ENCODE measurements at places on chromosomes 1 and 21. TPM values are rescaled to one million over a fixed set of nuclear protein-coding genes. Genes with fewer than 3 reads are reported as not detected.

Gene ICOSLG
- 6.6 TPM for polyA plus RNA-seq

Gene HRNR
- polyA plus RNA-seq: not detected

DNA sequence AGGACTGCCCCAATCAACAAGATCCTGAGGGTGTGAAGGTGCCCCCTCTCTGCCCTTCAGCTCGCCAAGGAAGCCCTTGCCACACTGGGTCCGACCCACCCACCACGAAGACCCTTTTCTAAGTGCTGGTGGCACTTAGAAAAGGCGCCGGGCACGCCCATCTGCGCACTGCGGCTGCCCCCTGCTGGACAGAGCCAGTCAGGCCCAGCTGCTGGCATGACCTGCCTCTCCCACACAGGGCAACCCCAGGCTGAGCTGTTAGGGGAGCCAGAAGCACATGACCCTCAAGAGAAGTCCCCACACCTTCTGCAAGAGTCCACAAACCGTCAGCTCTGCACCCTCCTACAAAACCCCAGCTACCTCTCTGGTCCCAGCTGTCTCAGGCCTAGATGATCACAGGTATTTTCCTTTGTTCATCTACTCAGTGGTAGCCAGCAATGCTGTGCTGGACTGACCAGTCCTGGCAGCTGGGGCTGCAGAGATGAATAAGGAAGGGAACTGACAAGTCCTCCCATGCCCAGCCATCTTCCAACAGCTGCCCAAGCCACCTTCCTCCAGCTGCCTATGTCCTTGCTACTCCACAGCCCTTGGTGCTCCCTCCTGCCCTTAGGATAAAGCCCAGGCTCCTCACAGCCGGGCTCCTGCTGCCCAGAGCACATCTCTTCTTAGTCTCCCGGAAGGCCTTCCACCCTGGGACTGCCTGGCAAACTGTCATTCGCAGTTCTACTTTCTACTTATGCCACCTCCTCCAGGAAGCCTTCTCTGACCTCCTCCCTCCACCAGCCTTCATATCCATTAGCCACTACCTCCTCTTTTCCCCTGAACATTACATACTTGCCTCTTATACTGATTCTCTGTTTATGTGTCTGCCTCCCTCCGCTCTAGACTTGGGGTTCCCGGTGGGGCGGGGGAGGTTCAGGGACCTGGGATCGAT is 39.8 kb upstream of the ZC3H12A start:
- DNase-seq: peak; percentile 93

GRCh38 chr1:220113136-220113695 is 19.3 kb downstream of the IARS2 start:
- no peak for DNase-seq

DNA sequence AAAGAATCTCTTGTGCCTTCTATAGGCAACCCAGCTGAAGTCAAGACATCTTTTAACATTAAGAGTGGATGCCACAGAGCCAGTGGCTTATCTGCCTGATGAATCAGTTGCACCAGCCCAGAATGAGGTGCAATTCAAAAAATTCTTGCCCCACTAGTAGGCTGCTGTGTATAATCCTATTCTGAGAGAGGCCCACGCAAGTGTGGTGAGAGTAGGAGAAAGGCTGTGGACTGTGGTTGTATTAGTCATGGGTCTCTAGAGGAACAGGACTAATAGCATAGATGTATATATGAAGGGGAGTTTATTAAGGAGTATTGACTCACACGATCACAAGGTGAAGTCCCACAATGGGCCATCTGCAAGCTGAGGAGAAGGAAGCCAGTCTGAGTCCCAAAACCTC is 216.4 kb downstream of the LTN1 start:
- DNase-seq: no peak

- no peak for DNase-seq
Measured at GRCh38 chr1:55304229-55304740, 89.1 kb upstream of the USP24 start.

DNA sequence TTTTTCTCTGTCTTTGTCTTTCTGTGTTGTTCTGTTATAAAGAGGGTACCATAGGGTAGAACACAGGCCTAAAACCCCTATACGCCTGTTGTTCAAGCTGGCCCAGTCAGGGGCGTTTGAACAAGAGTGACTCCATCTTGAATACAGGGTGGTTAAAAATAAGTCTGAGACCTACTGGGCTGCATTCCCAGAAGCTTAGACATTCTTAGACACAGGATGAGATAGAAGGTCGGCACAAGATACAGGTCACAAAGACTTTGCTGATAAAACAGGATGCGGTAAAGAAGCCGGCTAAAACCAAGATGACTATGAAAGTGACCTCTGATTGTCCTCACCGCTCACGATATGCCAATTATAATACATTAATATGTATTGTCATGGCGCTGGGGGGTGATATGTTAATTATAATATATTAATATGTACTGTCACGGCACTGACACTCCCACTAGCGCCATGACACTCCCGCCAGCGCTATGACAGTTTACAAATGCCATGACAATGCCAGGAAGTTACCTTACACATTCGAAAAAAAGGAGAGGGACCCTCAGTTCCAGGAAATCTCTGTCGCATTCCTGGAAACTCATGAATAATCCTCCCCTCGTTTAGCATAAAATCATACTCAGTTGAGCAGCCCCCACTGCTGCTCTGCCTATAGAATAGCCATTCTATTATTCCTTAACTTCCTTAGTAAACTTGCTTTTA is 58.5 kb upstream of the KLHDC7A start:
- no peak for DNase-seq

GRCh38 chr1:77170687-77171086 is 48.5 kb downstream of the PIGK start:
- no peak for DNase-seq
